ENCODE measurements at places on chromosomes 12 and 14.

DNA sequence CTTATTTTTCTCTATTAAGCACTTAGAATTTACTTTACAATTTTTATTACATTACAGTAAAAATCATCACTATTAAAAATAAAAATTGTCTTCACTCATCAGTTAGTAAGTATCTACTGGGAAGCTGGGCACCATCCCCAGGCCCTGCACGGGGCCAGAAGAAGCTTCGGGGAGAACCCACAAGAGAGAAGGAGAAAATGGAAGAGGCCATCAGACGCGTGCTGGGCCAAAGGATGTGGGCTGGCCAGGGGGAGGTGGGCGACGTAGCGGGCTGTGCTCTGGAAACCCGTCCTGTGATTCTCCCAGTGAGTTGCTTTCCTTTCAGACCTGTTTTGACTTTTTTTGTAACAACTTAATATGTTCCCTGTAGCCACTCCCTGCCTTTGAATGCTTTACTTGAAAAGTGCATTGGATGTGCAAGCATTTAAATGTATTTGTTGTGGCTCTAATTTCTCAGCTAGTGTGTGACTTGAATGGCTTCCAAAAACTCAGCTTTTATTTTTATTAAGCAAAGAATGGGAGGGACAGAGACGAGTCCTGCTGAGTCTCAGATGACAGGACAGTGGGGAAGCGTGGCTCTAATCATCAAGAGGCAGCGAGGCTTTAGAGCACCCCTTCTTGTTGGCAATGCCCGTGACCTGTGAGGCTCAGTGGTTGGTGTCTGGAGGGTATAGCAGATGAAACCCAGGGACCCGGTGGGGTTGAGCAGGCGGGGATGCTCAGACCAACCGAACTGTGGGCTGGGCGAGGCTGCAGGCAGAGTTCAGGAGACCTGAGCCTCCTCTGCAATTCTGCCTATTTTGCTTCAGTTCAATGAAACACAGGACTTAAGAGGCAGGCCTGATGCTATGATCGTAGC is 38.8 kb downstream of the SYNE3 start:
- no peaks in the 10 kb centered on the region for H3K27me3 ChIP-seq
- H3K4me3 ChIP-seq, result no peak overlapping the region
- H3K27ac ChIP-seq, result no peak overlapping the region
- DNase-seq, result no peak
- no peaks in the 10 kb centered on the region for H3K36me3 ChIP-seq

DNA sequence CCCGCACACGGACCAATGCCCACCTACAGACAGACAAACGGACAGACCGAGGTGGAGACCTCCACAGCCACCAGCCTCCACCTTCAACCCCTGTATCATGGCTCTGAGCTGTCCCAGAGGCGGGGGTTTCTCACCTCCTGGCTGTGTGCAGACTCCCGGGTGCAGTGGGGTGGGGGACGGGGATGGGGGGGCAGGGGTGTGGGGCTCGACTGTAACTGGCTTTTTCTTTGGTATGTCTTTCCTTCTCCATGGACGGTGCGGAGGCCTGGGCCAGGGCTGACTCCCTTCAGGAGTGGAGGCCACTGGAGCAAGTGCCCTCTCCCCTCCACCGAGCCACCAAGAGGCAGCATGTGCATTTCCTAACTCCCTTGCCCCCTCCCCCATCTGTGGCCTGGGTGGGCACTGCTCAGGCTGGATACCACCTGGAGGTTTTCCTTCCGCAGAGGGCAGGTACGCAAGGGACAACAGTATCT is 122.6 kb downstream of the ESRRB start:
- no peaks in the 10 kb centered on the region for H3K27me3 ChIP-seq
- no peak for DNase-seq
- H3K4me3 ChIP-seq, result no peak overlapping the region
- no peaks in the 10 kb centered on the region for H3K36me3 ChIP-seq
- no peaks in the 10 kb centered on the region for H3K4me1 ChIP-seq

- no peak overlapping the region for H3K27ac ChIP-seq
- H3K4me3 ChIP-seq, result no peak overlapping the region
- H3K36me3 ChIP-seq, result no peaks in the 10 kb centered on the region
- no peaks in the 10 kb centered on the region for H3K4me1 ChIP-seq
- DNase-seq, result no peak
Measured at GRCh38 chr12:126430921-126431320, 1365.7 kb downstream of the AACS start.

GRCh38 chr12:19872621-19873540 is 433.6 kb downstream of the AEBP2 start:
- H3K4me1 ChIP-seq, result no peaks in the 10 kb centered on the region
- H3K27ac ChIP-seq, result no peak overlapping the region
- no peak for DNase-seq
- H3K27me3 ChIP-seq, result no peaks in the 10 kb centered on the region
- no peak overlapping the region for H3K4me3 ChIP-seq
- H3K36me3 ChIP-seq, result no peaks in the 10 kb centered on the region

GRCh38 chr12:121911824-121912585 is 6.4 kb upstream of the CFAP251 start:
- no peaks in the 10 kb centered on the region for H3K4me1 ChIP-seq
- H3K27ac ChIP-seq, result no peak overlapping the region
- H3K27me3 ChIP-seq, result no peaks in the 10 kb centered on the region
- H3K4me3 ChIP-seq, result no peak overlapping the region
- peaks cover 97% of the 10 kb centered on the region for H3K36me3 ChIP-seq

DNA sequence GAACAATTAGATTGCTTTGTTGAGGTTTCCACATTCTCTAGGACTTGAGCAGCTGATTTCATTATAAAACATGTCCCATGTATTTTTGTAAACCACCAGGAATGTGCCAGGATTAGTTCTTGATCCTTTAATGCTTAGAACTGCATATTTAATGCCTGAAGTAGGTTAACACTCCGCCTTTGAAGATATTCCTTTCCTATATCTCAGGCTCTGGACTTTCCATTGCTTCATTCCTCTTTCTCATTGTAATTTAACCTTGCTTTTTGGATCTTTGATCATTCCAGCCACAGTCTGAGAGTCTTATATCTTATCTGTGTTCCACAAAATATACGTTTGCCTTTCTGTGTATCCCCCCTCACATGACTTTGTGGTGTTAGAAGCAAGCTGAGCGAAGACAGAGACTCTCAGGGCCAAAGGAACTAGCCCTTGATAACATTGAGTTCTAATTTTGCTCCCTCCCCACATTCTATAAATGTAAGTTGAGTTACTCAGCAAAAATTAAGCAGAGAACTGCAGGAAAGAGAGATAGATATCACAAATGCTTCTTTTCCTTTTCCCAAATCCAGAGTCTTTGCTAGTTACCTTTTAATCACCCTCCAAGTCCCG is 2.4 kb upstream of the CLEC1B start:
- H3K36me3 ChIP-seq, result no peaks in the 10 kb centered on the region
- H3K27ac ChIP-seq, result no peak overlapping the region
- no peaks in the 10 kb centered on the region for H3K27me3 ChIP-seq
- H3K4me3 ChIP-seq, result no peak overlapping the region
- H3K4me1 ChIP-seq, result no peaks in the 10 kb centered on the region

DNA sequence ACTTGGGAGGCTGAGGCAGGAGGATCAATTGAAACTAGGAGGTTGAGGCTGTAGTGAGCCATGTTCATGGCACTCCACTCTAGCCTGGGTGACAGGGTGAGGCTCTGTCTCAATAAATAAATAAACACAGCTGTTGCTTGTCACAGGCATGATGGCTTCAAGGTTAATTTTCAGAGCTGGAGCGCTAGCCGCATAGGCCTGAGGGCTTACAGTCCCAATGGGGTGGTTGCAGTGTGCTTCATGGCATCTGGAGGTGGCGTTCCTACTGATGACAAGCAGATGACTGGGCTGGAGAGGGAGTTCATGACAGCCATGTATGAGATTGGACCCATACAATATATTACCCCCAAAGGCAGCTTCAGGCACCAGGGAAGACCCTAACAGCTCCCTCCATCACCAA is 1.6 kb upstream of the FMNL3 start:
- H3K27ac ChIP-seq, result no peak overlapping the region
- DNase-seq, result no peak
- peaks cover 13% of the 10 kb centered on the region for H3K4me1 ChIP-seq
- no peaks in the 10 kb centered on the region for H3K27me3 ChIP-seq
- no peak overlapping the region for H3K4me3 ChIP-seq
- H3K36me3 ChIP-seq, result no peaks in the 10 kb centered on the region

- no peak overlapping the region for H3K4me3 ChIP-seq
- no peaks in the 10 kb centered on the region for H3K4me1 ChIP-seq
- DNase-seq, result no peak
- H3K27ac ChIP-seq, result no peak overlapping the region
- no peaks in the 10 kb centered on the region for H3K27me3 ChIP-seq
- H3K36me3 ChIP-seq, result no peaks in the 10 kb centered on the region
Measured at GRCh38 chr14:22460461-22461195, 128.4 kb downstream of the DAD1 start.

- peak overlapping the region; percentile 30 for H3K27ac ChIP-seq
- no peaks in the 10 kb centered on the region for H3K36me3 ChIP-seq
- H3K4me1 ChIP-seq, result no peaks in the 10 kb centered on the region
- no peaks in the 10 kb centered on the region for H3K27me3 ChIP-seq
- peak overlapping the region; percentile 65 for H3K4me3 ChIP-seq
Measured at GRCh38 chr14:72894323-72894622, 372 bp upstream of the DPF3 start.

DNA sequence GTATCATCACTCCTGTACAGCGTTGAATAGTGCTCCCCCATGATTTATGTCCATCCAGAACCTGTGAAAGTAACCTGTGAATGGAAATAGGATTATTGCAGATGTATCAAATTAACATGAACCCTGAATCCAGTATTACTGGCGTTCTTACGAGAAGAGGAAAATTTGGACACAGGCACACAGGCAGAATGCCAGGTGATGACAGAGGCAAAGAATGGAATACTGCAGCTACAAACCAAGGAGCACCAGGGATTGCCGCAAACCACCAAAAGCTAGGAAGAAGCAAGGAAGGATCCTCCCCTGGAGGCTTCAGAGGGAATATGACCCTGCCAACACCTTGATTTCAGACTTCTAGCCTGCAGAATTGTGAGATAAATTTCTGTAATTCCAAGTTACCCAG is 113.5 kb upstream of the EGLN3 start:
- no peaks in the 10 kb centered on the region for H3K36me3 ChIP-seq
- no peak overlapping the region for H3K27ac ChIP-seq
- no peak overlapping the region for H3K4me3 ChIP-seq
- no peaks in the 10 kb centered on the region for H3K27me3 ChIP-seq
- H3K4me1 ChIP-seq, result no peaks in the 10 kb centered on the region

DNA sequence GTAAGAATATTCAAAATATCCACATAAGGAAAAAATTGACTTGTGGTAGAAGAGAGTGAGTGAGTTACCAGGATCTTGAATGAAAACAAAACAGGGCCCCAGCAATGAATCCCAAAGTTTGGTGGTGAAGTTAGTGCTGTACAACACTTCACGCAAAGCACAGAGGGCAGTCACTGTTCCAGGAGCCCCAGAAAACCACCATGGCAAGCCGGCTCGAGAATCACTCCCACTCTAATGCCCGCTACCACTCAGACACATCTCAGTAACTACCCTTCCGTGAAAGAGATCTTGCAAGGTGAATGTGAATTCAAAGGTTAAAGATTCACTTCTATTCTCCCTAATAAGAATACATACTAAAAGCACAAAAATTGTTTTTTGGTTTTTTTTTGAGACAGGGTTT is 30.1 kb downstream of the CLIP1 start:
- no peak for DNase-seq
- peaks cover 12% of the 10 kb centered on the region for H3K4me1 ChIP-seq
- H3K4me3 ChIP-seq, result no peak overlapping the region
- H3K36me3 ChIP-seq, result no peaks in the 10 kb centered on the region

DNA sequence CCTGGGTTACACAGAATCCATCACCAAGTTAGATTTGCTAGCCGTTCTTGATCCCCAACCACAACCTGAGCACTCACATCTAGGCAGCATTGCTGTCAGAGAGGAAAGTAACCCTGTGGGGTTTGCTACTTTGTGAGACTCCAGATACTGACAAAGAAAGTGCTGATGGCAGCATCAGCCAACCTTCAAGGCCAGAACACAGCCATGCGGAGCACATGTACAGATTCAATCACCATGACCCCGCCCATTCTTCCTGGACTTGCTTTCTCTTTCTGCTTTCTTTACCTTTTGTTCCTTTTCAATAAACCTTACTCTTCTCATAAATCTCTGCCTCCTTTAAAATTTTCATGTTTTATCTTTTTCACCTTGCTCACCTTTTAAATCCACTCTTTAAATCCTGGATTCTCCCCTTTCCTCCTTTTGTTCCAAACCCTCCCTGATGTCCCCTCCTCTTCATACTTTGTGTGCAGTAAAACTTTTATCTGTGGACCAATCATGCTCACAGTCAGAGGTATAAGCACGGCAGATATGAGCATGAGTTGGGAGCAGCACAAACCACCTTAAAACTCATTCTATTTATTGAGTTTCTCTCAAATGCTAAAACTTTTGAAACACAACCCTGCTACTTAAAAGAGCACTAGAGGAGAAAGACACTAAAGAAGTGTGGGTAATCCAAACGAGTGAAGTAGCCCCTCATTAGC is 21.9 kb upstream of the CERS5 start:
- no peak for DNase-seq
- H3K27me3 ChIP-seq, result no peaks in the 10 kb centered on the region
- no peak overlapping the region for H3K27ac ChIP-seq
- no peaks in the 10 kb centered on the region for H3K36me3 ChIP-seq
- no peak overlapping the region for H3K4me3 ChIP-seq

DNA sequence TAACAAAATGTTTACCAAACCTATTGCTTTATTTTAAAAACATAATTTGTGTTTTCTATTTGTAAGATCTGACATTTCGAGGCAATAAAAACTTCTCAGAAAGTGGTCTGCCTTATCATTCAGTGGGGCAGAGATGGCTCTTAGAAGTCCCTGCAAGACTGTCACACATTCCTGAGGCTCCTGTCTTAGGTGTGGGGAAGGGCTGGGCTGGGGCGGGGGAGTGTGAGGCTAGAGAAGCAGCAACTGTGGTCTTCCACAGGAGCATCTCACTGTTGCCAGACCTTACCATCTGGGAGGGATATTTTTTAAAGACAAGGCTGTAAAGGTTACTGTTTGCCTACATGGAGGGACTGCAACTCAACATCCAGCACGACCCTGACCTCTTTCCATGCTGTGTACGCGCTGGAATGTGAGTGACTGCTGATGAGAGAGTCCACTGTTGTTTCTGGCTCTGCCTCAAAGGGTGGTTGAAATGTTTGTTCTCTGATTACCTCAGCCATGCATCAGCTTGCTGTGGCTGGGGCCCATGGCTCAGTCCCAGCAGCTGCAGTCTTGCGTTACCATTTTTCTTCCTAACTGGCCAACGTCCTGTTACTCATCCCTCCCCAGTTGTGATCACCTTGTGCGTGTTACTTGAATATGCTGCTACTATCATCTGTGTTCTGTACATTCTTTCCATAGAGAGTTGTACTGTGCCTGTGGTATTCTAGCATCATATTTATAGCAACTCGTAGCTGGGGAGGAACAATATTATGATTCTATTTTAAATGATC is 12.4 kb downstream of the ERG28 start:
- peak overlapping the region; percentile 66 for H3K27ac ChIP-seq
- H3K36me3 ChIP-seq, result peaks cover 9% of the 10 kb centered on the region
- no peak overlapping the region for H3K4me3 ChIP-seq
- H3K4me1 ChIP-seq, result peaks cover 25% of the 10 kb centered on the region
- DNase-seq, result peak; percentile 47
- no peaks in the 10 kb centered on the region for H3K27me3 ChIP-seq

DNA sequence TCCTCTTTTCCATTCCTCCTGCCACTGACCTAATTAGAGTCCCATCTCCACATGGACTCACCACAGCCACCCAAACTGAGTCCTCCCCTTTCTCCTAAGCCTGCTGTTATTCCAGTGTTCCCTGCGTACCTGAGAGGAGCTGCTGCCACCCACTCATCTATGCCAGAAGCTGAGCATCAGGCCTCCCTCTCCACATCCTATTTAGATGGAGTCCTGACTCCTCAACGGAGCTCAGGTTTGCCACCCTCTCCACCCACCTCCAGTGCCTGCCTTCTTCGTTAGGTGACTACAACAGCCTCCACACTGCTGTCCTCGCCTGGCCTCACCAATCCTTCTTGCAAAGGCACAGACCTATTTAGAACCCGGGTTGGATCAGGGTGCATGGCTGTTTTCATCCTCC is 15.2 kb upstream of the ABHD12B start:
- no peak overlapping the region for H3K4me3 ChIP-seq
- H3K36me3 ChIP-seq, result no peaks in the 10 kb centered on the region
- no peaks in the 10 kb centered on the region for H3K27me3 ChIP-seq
- DNase-seq, result no peak
